ENCODE measurements at places on chromosomes 3 and 15. TPM values are rescaled to one million over a fixed set of nuclear protein-coding genes. Genes with fewer than 3 reads are reported as not detected.

MTMR10 gene
- 55.5 TPM for total RNA-seq

C3orf85 gene
- total RNA-seq: not detected

TBC1D2B gene
- 46.0 TPM for total RNA-seq

LRRC31 gene
- total RNA-seq: not detected

KCNMB3 gene
- total RNA-seq: 4.9 TPM

ZNF35 gene
- 24.7 TPM for total RNA-seq

ERICH6 gene
- not detected for total RNA-seq

TMEM266 gene
- 1.1 TPM for total RNA-seq

COMMD4 gene
- total RNA-seq: 36.5 TPM

HTR3E gene
- total RNA-seq: not detected

CD276 gene
- total RNA-seq: 75.3 TPM

KIF7 gene
- 15.8 TPM for total RNA-seq

DUOXA2 gene
- total RNA-seq: not detected

MLF1 gene
- 20.2 TPM for total RNA-seq

CLRN1 gene
- total RNA-seq: 12.0 TPM

CCDC54 gene
- total RNA-seq: not detected

EPHA3 gene
- total RNA-seq: 70.5 TPM

POU1F1 gene
- total RNA-seq: not detected

NEK11 gene
- total RNA-seq: 17.9 TPM

WDR49 gene
- 1.1 TPM for total RNA-seq

NRG4 gene
- 2.3 TPM for total RNA-seq

IGF2BP2 gene
- total RNA-seq: 84.2 TPM

CLDN11 gene
- 16.8 TPM for total RNA-seq

PARP15 gene
- total RNA-seq: 0.82 TPM

GP9 gene
- total RNA-seq: 1.2 TPM

TMC3 gene
- total RNA-seq: 0.22 TPM

IL17RB gene
- total RNA-seq: 8.7 TPM
